Posterior cingulate gyrus (tissue), 11 donors: ENCODE measurements at places on chromosomes 6 and 20.

- no peak for DNase-seq
Measured at GRCh38 chr6:137512757-137513605, 18.8 kb upstream of the OLIG3 start.

GRCh38 chr6:108009894-108010293 is 51.9 kb upstream of the SEC63 start:
- no peak for DNase-seq

GRCh38 chr6:118252474-118252873 is 295.6 kb upstream of the PLN start:
- DNase-seq, result no peak

GRCh38 chr6:136094812-136095211 is 155.3 kb downstream of the MTFR2 start:
- no peak for DNase-seq

- DNase-seq, result no peak
Measured at GRCh38 chr6:7115543-7116231, 7.9 kb downstream of the RREB1 start.

DNA sequence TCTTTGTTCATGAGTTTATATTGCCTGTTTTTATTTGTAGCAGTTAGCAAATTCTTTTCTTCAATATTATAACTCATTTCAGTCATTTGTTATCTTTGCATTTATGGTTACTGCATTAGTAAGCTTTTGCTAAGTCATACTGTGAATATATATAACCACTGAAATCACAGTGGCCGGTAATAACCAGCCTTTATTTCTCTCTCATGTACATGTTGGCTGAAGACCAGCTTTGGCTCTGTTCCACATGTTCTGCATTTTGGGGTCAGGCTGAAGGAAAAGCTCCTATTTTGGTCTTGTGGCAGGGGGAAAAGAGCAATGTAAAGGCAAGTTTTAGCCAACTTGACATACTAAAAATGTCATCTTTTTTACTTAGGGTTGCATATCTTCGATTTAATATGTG is 276.3 kb downstream of the BCKDHB start:
- no peak for DNase-seq

GRCh38 chr6:142087950-142088857 is 44.5 kb upstream of the GJE1 start:
- peak; percentile 62 for DNase-seq

DNA sequence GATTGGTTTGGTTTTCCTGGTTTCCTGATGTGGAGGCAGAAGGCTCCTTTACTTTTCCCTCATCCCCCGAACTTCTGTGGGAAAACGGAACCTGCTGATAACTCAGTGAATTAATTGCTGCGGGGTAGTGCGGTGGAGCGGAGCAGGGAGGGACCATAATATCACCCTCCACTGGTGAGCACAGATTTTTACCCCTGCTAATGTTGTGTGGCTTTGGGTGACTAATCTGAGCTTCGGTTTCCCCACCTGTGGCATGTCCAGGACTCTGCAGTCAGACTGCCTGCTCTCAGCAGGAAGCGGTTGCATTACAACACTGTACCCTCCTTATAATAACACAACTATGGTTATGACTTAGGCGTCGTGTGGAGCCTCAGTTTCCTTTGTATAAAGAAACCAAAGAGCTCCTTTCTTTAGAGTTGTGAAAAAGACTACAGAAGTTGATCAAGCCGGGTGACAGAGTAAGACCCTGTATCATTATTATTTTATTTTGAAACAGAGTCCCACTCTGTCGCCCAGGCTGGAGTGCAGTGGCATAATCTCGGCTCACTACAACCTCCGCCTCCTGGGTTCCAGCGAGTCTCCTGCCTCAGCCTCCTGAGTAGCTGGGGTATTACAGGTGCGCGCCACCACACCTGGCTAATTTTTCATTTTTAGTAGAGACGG is 2.2 kb upstream of the ID1 start:
- DNase-seq, result no peak

DNA sequence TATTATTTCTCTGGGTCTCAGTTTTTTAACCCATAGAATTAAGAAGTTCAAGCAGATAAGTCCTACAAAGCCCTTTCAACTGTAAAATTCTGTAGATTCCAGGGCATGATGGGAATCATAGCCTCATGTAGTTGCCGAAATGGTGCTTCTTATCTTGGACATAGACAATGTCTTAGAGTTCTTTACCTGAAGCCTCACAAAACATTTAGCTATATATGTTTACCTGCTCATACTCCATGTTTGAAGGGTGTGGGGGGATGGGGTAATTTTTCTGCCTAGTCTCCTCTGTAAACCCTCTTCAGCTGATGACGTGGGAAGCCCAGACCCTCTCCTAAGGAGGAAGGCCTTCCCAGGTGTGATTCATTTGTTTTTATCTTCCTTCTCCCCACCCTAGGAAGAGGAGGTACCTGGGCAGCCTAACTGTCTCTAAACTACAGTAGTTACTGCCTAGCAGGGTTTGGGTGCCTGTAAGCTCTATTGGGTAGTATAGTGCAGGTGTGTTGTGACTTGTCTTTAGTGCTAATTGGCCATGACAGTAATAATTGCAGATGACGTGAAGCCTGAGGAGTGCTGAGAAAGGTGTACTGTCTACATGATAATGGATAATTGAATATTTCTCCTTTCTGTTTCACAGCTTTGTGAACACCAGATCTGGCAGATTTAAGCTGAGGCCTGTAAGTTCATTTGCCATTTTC is 230.8 kb downstream of the TFAP2B start:
- DNase-seq, result no peak

DNA sequence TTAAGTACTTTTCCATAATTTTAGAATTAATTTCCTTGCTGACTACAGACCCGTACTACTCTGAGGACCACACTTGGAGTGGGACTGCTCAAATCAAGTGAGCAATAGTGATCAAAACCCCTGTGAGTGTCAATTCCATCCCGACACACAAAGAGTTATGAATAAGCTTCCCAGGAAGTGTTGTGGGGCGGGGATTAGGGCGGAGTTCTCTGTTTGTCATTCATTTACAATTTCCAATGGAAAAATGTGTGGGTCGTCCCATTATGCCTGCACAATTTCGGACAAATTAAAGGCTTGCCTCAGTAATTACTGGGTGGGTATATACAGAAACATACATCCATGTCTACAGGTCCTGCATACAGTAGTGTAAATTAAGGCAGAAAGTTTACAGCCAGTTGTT is 84.2 kb downstream of the ISM1 start:
- DNase-seq, result no peak

DNA sequence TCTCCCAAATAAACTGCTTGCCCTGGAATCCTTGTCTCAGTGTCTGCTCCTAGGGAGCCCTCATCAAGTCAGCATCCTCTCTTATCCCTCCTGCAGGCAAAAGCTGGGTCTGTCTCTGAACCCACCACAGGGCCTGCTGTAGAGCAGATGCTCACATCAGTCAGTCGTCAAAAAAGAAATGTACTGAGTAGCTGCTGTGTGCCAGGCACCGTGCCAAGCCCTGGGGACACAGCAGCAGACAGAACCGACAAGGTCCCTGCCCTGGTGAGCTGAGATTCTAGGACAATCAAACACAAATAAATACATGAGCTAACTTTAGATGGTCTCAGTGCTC is 68.5 kb downstream of the EYA2 start:
- no peak for DNase-seq

- no peak for DNase-seq
Measured at GRCh38 chr6:128696691-128697689, 176.6 kb upstream of the PTPRK start.

DNA sequence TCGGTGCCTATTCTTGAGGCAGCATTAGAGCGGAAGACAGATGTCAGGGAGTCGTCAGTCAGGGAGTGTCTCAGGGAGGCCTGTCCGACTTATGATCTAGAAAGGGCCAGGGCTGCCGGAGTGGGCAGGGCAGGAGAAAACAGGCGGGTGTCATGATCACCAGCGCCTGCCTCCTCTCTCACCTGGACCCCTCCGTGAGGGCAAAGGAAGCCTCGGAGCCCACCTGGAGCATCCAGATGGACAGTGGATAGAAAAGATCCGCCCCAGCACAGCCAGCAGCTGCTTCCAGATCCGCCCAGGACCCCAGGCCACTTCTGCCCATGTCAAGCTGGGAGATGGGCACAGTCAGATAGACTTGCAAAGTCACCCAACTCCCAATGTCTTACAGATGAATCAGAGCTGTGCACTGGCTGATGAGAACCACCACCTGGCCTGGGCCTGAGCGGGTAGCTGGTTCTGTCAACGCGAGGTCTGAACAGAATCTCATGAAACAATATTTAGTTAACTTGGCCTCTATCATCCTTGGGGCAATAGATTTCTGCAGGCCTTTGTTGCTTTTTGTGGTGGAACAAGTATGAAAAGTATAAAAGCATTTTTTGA is 22.2 kb downstream of the PSMG4 start:
- DNase-seq, result no peak

DNA sequence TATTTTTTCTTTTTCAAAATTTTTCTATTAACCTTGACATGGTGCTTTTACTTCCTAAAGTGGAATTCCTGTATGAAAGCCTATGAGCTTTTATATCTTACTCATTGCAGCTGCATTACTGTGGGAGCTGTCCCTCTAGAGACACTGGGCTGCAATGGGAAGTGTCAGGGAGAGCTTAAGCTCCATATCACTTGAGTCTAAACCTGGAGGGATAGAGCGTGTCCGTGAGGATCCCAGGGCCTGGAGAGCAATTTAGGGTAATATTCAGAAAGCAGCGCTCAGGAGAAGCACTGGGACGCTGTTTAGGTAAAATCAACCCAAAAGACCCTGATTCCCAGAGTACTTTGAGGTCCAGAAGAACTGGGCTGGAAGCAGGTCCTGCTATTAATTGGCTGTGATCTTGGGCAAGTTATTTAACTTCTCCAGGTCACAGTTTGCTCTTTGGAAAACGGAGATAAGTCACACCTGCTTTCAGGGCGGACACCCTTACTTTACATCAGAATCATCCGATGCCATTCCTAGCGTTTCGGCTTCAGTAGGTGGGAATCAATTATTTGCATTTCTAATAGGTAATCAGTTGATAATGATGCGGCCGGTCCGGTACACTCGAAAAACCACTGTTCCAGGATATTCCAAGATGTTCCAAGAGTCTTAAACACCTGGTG is 628 bp upstream of the ERGIC3 start:
- no peak for DNase-seq

GRCh38 chr6:133892813-133893691 is 4.1 kb downstream of the TCF21 start:
- no peak for DNase-seq

DNA sequence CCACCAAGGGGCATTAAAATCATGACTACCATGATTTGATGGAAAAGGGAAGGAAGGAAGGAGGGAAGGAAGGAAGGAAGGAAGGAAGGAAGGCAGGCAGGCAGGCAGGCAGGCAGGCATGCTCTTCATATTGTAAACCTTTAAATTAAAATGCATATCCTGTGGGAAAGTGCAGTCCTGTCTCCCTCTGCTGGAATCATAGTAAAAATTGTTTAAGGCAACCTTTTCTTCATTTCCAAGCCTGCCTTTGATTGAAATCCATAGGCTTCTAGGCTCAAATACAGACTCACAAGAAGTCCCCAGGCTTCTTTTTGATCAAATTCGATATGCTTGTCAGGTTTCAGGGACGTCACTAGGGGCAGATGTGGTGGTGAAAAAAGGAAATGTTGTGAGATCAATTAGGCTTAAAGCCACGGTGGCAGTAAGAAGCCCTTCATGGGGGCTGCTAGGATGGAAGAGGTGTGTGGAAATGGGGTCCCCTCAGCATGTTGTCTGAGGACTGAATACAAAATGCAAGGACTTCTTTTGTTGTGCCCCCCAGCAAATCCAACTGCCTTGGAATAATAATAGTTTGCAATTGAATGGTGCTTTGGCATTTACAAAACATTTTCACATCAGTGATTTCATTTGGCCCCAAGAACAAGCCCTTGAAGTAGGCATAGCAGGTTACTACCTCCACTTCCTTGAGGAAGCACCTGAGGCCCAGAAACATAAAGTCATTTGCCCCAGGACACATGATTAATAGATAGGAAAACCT is 25.6 kb upstream of the GABRR1 start:
- no peak for DNase-seq

DNA sequence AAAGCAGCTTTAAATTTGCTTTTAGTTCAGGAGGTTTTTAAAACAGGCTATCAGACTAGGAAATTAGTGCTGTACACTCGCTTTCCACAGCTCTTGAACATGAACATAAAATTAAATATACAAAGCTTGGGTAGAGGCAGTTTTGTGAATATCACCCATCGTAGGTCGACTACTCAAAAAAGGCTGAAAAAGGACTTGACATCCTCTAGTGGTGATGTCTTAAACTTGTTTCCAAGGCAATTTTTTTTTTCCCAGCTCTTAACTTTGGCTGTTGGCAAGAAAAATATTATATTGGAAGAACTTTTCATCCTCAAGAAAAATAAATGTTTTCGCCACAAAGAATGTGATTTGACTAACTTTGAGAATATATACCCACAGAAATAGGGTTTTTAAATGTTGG is 2.9 kb downstream of the MAP7 start:
- DNase-seq, result no peak
